ENCODE measurements at places on chromosomes 11 and 22. TPM values are rescaled to one million over a fixed set of nuclear protein-coding genes. Genes with fewer than 3 reads are reported as not detected.

The SLC17A6 gene
- total RNA-seq: not detected

The NLRP14 gene
- total RNA-seq: not detected

The C11orf87 gene
- not detected for total RNA-seq

The CLMP gene
- total RNA-seq: 38.6 TPM

The ARHGEF17 gene
- 53.2 TPM for total RNA-seq

The MS4A14 gene
- total RNA-seq: 1.5 TPM

DNA sequence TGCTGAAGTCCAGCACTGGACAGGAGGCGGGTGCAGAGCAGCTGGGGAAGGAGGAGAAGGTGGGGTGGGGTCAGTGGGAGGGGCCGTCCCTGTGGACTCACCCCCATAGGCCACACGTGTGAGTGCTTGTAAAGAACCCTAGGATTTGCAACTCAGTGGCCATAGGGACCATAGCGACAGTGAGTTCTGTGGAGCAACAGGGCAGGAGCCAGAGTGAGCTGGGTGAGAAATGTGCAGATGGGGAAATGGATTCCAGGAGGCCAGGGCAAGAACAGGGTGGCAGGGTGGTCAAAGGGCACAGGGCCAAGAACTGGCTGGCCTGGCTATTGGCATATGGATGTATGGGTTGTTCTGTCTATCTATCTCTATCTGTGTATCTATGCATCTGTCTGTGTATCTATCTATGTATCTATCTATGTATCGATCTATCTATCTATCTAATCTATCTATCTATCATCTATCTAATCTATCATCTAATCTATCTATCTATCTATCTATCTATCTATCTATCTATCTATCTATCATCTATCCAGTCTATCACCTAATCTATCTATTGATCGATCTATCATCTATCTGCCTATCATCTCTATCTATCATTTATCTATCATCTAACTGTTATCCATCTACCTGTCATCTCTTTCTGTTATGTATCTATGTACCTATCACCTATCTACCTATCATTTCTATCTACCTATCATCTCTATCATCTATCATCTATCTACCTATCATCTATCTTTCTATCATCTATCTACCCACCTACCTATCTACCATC lies 889.0 kb downstream of the TBC1D22A start:
- DNase-seq: no peak

- DNase-seq: no peak
These were observed 946.0 kb downstream of the FAM181B start for GRCh38 chr11:81787584-81788049.

DNA sequence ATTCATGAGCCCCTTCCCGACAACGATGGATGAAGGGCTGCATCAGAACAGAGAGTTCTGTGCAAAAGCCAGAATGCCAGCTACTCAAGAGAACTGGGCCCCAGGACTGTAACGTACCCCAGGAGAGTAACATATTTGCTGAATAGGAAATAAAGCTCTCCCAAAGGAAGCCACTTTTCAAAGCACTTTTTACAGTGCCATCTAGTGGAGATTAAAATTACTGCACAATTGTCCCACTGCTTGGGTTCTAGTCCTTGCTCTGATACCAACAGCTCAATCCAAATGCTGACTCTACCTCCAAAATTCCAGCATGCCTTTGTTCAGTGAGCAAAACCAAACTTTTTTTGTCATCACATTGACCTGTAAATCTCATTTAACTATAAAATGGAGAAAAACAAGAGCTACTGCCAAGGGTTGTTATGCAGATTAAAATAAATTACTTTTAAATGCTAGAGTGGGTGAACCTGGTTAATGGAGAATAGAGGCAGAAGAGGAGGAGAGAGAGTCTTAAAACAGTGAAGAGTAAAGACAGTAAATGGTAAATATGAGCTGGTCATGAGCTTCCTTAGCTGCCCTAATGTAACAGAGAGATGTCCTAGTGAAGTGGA lies 87.6 kb upstream of the FSHB start:
- DNase-seq: no peak

- DNase-seq: no peak
These were observed 1.4 kb downstream of the MADD start for GRCh38 chr11:47271328-47271727.

DNA sequence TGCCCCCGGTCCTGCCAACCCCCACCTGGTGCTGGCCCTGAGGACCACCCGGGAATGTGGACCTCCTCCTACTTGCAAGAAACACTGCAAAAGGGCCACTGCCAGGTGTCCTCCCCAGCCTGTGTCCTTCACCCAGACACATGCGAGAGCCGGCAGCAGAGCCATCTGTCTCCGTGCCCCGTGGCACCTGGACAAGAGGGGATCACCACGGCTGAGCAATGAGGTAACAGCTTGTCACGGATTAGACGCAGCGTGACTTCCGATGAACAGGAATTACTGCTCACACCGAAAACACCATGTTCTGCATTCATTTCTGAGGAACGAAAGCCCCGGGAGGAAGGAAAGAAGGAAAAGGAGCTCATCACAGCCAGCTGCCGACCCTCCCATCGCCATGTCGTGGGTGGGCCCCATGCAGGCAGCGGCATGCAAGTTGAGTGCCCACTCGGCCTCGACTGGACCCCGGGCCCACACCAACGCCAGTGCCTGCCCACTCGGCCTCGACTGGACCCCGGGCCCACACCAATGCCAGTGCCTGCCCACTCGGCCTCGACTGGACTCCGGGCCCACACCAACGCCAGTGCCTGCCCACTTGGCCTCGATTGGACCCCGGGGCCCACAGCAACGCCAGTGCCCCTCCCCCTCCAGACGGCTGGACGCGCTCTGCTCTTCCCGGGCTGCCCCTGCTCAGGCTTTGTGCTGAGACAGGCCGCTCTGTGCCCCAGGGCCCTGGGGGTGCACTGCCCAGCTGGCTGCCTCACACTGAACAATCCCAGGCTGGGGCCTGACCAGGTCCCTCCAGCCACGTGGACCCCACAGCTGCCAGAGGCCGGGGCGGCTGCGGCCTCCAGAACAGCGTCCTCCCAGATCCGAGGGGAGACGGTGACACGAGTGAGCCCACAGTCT lies 22.0 kb downstream of the CHID1 start:
- no peak for DNase-seq

DNA sequence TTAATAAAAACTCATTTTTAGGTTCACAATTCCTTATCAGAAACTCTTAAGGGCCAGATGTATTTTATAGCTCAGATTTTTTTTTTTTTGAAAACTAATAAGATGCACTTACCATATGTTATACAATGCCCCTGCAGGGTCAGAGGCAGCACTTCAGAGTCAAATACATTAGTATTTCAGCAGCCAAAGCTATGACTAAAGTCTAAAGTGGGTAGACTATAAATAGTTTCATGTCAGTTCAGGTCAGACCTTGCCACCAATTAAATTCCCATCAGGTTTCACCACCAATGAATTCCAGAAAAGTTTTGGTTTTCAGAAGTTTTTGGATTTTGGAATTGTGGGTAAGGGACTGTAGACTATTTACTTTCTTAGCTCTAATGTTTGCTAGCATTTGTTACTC lies 75.9 kb downstream of the FAM83F start:
- DNase-seq: no peak

- DNase-seq: no peak
These were observed 789.0 kb downstream of the TBC1D22A start for GRCh38 chr22:47551431-47551775.

DNA sequence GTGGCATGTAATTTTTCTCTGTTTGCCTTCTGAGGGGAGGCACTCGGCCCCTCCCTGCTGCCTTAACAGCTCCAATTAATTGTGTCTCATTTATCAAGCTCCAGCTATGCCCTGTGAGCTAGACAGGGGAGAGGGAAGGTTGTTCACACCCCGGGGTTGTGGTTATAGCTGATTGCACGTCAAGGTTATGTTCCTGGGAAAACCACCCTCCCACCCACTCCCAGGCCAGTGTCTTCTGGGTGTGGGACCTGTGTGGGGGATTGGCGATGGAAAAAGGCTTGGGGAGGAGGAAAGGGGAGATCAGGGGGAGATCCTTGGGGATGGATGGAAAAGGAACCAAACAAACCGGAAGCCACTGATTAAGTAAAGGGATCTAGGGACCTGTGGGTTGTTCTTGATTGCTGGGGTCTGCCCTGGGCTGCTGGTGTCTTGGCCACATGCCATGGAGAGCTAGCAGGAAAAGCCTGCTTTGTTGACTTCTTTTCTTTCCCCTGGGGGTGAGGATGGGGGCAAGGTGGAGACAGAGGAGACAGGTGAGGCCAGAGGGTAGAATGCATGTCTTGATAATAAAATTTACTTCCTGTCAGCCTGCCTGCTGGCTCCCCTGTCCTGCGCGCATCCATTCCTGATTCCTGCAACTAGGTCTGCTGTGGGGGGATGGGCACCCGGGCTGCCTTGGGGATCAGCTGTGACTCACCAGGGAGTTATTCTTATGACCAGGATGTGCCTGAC lies 13.5 kb upstream of the SORL1-AS1 start:
- DNase-seq: peak; percentile 93

DNA sequence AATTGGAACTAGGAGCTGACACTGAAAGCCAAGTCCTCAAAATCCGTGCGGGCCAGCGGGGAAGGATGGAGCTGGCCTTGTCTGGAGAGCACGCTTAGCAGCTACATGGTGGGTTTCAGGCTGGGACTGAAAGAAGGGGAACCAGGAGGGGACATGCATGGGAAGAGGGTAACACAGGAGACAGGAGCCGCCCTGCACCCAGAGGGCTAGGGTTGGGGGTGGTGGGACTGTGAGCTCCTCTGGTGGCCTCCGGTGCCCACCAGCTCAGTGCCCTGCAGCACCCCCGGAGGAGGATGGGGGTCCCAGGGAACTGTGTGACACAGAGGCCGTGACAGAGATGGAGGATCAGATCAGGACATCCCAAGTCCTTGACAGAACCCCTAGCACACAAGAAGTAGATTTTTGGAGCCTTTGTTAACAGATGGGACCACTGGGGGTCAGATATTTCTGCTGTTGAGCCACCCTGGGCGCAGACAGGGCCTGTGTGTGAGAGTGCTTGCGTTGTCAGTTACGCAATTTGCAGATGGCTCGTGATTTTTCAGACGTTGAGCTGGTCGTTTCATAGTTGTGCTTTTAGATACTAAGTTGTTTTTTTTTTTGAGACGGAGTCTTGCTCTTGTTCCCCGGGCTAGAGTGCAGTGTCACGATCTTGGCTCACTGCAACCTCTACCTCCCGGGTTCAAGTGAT lies 21.3 kb upstream of the GRAMD4 start:
- no peak for DNase-seq

DNA sequence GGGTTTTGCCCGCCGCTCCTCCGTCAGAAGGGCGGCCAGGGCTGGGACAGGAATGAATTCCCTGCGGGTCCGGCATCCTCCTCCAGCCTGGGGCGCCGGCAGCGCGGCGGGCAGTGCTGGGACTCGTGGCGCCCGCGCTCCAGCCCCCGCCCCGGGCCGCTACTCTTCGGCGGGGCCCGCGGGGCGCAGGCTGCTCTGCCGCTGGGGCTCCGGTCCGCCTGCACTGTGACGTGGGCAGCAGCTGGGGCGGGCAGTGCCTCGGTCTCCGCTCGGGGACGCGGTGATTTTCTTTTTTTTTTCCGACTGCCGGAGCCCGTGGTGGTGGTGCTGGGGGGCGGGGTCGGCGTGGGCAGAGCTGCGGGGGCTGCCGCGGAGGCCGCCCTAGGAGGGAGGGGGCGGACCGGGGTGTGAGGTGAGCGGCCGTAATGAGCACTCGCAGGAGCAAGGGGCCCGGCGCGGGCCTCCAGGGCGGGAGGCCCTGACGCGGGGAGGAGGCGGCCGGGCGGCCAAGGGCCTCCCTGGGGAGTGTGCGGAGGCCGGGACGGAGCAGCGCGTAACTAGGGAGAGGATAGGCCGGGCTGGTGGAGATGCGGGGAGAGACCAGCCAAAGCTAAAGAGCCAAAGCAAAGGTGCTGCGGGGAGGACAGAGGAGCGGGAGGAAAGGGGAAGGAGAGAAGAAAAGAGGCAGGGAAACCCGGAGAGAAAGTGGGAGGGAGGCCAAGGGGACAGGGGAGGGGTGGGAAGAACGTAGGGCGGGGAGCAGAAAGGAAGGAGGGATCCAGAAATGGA lies 73.3 kb upstream of the ZBED5 start:
- DNase-seq: peak; percentile 75

- no peak for DNase-seq
These were observed 346.6 kb upstream of the NCAM1 start for GRCh38 chr11:112614605-112615004.

DNA sequence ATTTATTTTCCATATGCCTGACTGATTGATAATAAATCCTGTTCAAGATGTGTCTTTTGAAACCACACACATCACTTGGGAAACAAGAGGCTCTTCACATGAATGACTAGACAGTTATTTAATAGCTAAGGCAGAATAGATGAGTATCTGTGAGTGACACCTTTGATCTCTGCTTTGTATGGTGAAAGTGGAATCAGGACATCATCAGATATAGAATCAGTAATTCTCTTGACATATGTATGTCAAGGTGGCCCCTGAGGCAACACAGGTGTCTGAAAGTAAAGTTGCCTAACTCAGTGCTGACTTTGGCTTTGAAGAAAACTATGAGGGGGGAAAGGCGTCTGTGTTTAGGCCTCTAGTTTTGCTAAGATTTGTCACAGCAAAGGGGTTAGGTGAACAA lies 11.5 kb upstream of the CASP4 start:
- DNase-seq: no peak

DNA sequence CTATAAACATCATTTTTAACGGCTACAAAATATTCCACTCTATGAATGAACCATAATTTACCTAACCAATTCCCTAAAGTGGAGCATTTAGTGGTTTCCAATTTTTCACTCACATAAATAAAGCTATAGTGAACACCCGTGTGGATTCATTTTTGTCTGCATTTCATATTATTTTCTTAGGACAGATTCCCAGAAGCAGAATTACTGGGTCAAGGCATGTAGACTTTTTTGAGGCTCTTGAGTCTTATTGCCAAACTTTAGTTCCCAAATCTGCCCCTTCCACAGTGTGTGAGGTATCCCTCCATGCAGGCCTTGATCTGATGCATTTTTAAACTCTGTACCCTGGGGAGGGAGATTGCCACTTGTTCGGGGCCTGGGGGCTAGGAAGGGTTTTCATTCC lies 198.2 kb downstream of the TENM4 start:
- DNase-seq: no peak

DNA sequence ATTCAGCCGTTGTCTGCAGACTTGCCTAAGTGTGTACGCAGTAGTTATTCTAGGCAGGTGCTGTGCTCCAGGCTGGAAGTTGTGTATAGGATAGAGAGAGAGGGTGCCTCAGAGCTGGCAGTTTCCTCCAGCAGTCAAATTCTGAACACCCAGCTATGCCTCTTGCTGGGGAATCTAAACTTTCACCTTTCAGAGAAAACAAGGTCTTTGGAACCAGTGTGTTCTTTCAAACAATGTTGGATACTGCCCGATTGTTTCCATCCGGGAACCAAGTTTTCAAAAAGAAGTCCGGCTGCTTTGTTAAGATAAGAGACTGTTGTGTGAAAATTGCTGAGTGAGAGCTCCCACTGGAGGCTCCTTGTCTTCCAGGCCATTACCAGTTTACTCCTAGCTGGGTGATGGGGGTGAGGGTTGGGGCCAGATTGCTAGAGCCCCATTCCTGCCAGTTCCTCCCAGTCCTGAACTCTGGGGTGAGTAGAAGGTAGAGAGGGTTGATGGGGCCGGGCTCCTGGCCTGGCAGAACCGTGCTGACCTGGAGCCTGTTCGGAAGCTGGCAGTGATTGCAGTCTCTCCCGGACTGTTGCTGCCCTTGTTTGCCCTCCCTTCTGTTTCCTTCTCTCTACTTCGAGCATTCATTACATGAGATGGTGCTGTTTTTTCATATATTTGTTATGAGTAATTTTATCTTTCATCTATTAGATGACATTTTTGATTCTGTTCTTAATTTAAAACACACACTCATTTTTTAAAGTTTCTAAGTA lies 150.2 kb downstream of the TEAD1 start:
- peak; percentile 27 for DNase-seq

- peak; percentile 47 for DNase-seq
These were observed 7.0 kb upstream of the L3MBTL2 start for GRCh38 chr22:41198027-41198580.

Data from left cardiac atrium (tissue), 4 donors.